ENCODE measurements at places on chromosomes 4 and X.

DNA sequence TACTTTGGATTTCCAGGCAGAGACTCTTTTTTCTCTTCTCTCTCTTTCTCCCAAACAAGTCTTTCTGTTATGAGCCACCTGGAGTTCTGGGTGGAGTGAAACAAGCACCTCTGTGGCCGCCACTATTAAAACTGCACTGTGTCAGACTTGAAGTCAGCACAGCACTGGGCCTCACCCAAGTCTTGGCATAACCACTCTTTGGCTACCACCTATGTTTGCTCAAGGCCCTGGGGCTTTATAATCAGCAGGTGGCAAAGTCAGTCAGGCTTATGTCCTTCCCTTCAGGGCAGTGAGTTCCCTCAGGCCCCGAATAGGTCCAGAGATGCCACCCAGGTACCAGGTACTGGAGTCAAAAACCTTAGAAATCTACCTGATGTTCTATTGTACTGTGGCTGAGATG, 52.4 kb downstream of the ITIH6 start:
- DNase-seq = no peak

GRCh38 chr4:81404294-81404693, 67.4 kb downstream of the RASGEF1B start:
- no peak for DNase-seq

GRCh38 chrX:11265352-11265751, 27.9 kb upstream of the AMELX start:
- no peak for DNase-seq

DNA sequence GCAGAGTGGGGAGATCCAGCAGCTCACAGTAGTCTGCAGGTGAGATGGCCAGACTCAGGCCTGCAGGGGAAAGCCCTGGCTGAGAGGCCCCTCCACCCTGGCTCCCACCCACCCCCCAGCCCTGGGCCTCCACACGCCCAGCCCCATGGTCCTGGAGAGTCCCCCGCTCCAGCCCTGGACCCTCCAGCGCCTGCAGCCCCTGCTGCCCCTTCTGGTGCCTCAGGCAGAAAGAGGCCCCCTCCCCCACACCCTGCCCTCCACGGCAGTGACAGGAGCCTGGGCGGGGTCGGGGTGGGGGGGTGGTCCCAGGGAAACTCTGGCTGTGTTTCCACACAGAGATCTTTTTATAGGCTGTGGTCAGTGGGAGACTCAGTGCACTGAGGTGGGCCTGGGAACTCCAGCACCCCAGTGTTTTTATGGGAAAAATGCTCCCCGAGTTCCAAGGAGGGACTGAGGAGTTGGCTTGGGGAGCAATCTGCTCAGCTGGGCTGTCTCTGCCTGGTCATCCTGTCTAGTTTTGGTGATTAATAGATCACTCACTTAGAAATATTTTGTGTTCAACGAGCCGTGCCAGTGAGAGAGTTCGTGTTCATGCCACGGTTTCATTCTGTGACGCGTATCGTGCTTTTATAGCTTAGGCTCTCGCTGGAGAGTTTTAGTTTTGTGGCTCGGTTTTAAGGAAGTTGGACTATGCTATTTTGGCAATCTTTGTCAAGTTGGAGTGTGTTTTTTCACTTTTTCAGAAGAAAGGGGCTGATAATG, 53.1 kb upstream of the HGFAC start:
- DNase-seq = no peak

- no peak for DNase-seq
Measured at GRCh38 chrX:41389311-41389888, 55.4 kb downstream of the DDX3X start.

GRCh38 chr4:72209600-72209999, 177.8 kb downstream of the NPFFR2 start:
- peak; percentile 46 for DNase-seq

DNA sequence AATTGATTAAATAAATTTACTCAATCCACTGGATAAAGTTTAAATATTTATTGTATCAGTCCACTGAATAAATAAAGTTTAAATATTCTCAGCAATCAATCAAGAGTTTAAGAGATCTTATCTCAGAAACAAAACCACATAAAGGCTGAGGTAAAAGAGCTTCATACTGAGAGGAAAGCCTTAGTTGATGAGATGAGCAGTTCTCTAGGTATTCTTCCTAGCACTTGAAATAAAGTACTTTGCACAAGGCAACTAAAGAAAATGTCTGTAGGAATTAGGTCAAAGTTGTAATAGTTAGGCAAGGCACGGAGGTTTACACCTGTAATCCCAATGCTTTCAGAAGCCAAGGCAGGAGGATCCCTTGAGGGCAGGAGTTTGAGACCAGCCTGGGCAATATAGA, 63.5 kb downstream of the UCHL1 start:
- peak; percentile 95 for DNase-seq

DNA sequence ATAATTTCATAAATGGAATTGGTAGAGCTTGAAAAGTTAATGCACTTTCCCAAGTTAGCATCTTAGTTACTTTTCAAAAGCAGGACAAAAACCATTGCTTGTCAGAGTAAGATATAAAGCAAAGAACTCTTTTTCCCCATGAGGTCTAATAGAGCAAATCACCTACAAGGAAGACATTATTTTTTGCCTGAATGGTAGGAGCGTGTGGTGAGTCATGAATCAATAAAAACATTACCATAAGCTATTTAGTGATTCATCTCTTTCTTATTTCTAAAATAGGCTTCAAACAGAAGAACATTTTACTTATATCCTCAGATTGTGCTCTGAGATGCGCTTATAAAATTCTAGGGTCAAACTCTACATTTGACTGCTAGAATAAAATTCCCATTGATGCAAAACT, 109.4 kb upstream of the GPRIN3 start:
- DNase-seq = no peak

- no peak for DNase-seq
Measured at GRCh38 chrX:130167040-130167439, 1.4 kb upstream of the AIFM1 start.

DNA sequence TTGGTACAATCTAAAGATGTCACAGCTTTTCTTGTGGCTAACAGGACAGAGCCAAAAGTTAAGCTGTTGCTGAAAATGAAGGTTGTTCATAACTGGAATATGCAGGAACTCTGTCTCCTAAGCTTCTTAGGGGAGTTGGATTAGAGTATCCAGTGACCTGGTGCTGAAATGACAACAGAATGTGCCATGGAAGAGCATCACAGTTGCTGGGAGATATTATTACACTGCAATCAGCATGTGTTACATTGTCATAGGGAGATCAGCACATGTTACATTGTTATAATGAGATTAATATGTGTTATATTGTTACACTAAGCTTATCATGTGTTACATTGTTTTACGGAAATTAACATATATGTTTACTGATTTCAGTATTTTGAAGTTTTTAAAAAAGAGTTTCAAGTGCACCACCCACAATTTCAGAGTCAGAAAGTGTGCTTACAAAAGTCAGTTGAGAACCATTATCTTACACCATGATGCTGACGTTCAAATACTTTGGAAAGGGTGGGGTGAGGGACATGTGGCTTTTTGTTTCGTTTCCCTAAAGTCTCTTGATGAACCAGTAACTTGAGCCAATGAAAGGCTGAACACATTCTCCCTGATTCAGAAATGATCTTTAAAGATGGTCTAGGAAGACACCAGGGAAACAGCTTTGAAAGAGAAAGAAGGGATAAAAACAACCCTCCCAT, 113.4 kb downstream of the DRD5 start:
- DNase-seq = no peak

DNA sequence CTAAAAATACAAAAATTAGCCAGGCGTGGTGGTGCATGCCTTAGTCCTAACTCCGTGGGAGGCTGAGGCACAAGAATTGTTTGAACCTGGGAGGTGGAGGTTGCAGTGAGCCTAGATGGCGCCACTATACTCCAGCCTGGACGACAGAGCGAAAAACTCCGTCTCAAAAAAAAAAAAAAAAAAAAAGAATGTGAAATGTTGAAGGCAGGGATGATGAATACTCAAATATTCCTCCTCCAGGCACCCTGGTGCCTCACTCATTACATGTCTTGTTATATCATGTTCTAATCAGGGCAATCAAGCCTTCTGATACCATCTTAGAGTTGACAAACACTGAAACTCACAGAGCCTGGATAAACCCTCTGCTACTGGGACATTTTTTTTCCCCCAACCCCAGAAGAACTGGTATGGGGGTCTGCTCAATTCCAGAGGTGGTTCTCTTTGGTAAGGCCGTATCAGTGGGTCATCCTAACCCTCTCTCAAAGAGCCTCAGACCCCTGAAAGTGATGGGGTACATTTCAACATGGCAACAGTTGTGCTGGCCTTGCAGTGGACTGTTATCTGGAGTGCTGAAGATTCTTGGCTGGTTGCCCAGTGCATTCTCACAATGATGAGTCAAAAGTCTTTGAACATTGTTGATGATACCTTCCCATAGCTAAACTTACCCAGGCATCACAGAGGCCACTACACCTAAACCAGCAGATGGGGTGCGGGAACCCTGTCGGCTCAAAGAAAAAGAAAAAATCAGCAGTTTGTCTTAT, 2.4 kb upstream of the SH3KBP1 start:
- DNase-seq = peak; percentile 60

GRCh38 chr4:150628073-150628472, 46.1 kb downstream of the MAB21L2 start:
- DNase-seq = no peak

DNA sequence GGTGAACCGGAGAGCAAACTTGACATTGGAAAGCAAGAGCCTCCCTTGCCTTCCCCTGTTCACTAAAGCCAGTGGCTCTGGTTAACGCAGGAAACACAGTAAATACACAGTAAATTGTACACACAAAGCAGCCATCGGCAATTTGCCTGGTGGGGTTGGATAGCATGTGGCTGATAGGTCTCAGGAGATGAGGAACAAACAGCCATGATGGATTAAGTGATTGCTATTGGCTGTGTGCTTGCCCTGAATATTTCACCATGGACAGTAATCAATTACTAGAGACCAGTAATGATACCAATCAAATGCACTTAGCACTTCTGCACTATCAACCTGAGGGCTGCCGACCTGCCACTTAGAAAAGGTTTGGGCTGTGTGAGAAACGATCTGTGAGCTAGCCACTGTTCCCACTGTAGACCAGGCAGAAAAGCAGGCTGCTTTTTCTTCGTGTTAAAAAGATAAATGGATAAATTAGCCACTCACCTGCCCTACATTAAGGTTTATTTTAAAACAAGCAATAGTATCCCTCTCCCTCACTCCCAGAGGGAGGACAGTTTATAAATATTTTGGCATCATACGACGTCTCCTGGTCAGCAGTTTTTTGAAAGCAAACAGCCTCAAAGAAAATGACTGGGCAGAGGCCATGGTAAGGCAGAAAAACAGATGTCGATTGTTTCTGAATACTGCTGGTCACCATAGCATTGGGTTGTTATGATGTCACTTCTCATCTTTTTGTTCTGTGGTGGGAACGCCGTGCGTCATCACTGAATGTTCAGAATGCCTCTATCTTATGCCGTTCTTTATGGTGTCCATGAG, 167.1 kb downstream of the MAML3 start:
- DNase-seq = no peak

GRCh38 chr4:188688956-188689355, 549.7 kb downstream of the TRIML1 start:
- DNase-seq = no peak

DNA sequence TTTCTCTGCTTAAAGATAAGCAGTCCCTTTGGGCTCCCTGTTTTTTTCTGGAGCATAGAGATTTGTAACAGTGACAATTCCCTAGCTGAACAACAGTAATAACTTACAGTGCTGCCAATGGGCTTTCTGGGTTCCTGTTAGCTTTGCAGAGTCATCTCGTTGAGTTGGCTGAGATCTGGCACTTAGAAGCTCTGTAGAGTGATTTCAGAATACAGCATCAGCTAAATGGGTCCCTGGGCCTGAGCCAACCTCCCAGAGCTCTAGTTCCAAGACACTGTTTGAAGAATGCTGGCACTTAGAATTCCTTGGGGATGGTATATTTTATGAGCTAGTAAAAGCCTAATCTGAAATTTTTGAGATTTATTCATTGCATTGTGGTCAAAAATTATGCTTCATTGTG, 43.5 kb upstream of the SERTM2 start:
- no peak for DNase-seq

DNA sequence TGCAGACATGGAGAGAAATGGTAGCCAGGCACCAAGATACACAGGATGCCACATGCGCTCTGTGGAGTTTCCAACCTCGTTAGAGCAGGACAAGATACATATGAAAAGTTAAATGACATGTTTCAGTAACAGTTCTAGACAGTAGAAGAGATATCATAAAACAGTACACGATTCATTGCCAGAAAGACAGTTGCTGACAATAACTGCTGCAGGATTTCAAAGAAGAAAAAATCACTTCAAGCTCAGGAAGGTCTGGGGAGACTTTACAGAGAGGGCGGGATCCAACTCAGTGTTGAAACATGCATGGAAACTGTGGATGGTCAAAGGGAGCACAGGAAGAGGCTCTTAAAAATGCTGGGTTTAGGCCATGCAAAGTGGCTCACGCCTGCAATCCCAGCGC, 31.0 kb downstream of the DCTD start:
- DNase-seq = no peak

GRCh38 chrX:133638285-133638684, 223.0 kb upstream of the GPC4 start:
- peak; percentile 75 for DNase-seq

DNA sequence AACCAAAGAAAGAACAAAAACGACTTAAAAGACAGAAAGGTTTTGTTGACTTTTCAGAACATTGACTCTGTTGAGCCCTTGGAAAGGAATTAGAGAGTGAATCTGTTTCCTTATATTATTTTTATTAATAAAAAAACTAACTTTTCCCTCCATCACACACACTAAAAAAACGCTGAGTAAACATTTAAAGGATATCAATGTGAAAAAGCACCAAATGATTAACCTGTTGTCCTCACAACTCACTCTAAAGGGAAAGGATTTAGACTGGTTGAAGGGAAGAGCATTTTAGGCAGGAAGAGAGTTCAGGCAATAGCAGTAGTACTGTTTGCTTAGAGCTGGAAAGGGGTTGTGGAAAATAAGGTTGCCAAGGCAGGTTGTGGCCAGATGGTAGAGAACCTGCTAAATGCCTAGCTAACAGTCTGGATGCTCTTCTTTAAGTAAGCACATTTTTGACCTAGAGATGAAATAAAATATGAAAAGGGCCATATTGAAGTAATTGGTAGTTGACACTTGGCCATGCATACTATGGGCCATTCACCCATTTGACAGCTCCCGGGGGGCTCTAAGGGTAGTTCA, 98.0 kb upstream of the NDP start:
- no peak for DNase-seq

GRCh38 chr4:123298261-123298660, 98.3 kb upstream of the SPRY1 start:
- DNase-seq = no peak

DNA sequence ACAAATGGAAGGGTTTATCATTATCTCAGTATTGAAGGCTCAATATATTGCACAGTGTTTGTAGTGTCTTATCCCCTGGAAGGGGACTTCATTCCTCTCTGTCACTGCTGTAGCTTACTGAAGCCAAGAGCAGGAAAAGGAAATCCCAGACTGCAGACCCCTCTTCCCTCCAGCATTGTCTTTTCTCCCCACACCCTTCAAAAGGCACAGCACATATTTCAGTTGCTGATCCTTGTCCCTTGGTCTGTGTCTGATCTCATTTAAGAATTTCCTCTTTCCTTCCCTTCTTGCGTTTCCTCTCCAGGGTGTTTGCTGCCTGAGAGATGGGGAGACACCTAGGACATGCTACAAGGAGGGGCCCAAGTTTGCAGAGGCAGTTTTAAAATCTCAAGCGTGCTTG, 40.1 kb downstream of the STIM2 start:
- DNase-seq = no peak

All from PC-9 (cell line).